ENCODE measurements at places on chromosomes 5 and 9.

- no peak for DNase-seq
Measured at GRCh38 chr9:86062845-86063693, 36.3 kb downstream of the GOLM1 start.

- DNase-seq: no peak
Measured at GRCh38 chr5:170159101-170159698, 53.5 kb downstream of the FOXI1 start.

DNA sequence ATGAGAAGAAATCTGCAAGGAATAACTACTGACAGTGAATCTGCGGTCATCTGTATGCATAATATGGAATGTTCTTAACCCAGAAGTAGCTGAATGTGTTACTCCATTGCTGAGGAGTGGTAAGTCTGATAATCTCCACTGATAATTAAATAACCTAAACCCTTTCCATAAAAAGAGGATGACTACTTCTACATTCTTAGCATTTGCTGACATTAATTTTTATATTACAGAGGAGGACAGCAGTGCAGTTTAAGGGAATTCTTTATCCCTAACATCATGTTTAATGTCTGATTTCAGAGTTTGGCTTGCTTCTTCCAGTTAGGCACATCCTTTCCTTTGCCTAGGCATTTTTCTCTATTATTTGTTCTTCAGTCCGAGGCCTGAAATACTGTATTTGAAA is 52.2 kb downstream of the CDC42SE2 start:
- no peak for DNase-seq

GRCh38 chr9:78439866-78440830 is 143.2 kb downstream of the PSAT1 start:
- DNase-seq: no peak

DNA sequence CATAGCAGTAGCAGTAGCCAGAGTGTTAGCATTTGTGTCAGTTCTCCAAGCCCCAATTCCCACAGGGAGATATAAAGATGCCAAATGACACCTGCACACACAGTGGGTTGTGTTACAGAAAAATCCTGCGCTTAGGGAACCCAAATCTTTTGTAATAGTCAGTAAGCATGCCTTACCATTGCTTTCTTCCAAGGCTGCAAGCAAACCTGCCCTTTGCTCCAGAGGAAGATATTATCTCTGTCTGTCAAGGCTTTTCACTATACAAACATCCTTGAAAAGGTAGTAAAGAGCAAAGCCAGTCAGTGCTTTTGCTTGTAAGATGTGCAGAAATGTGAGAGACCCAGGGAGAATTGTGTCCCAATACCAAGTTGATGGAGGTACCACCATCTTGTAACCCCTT is 2.9 kb downstream of the ANKDD1B start:
- DNase-seq: no peak

DNA sequence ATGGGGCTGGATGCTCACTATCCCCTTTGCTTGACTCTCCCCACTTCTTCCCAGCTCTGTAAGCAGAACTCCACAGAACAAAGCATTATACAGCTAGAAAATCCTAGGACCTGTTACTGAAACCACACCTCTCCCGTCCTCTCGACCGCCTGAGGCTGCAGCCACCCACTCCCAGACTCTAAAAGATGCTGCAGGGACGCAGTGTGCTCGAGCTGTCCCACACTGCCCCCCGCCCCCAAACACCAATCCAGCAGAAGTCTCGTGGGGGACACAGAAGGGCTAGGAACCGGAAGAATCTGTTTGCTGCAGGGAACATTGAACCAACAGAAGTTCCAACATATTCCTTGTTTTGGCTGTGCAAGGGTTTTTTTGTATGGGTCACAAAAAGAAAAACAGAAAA is 7.6 kb downstream of the CAMK2A start:
- DNase-seq: no peak

GRCh38 chr5:125703616-125704015 is 719.6 kb upstream of the GRAMD2B start:
- no peak for DNase-seq
